HFFc6 (cell line): ENCODE measurements at places on chromosomes 12 and 14.

- no peak for DNase-seq
Measured at GRCh38 chr12:115870510-115870909, 407.0 kb downstream of the MED13L start.

- peak; percentile 58 for DNase-seq
Measured at GRCh38 chr14:64465831-64466554, 694 bp downstream of the AKAP5 start.

DNA sequence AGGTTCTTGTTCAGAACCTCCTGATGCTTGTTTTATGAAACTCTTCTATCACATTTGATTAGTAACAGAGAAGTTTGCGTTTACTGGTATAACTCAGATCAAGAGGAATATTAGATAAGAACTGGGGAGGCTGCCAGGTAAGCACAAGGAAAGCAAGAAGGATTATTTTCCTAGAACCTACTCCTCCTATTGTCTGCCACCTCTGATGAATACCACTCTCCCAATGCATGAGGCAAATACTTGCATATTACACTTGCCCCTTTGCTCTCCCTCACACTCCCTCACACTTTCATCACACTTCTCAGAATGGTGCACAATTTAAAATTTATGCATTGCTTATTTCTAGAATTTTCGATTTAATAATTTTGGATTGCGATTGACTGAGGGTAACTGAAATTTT lies 43.6 kb downstream of the LIN7A start:
- no peak for DNase-seq

DNA sequence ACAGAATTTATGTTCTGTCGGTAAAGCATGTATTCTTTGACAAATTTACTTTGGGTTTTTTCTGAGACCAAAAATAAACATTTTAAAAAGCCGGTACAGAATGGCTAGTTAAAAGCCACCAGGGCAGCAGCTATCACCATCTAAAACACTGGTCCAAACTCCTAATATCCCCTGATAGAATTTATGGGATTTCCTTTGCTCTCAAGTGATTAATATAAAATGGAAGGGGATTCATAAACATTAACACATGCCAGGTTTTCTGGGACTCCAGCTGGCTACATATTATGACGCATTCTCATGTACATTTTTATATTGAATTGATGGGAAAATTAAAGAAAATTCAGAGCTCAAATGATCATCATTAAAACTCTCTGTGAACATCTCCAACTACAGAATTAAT lies 640.8 kb downstream of the C12orf50 start:
- DNase-seq = no peak

- no peak for DNase-seq
Measured at GRCh38 chr14:98935921-98936320, 336.1 kb downstream of the BCL11B start.

DNA sequence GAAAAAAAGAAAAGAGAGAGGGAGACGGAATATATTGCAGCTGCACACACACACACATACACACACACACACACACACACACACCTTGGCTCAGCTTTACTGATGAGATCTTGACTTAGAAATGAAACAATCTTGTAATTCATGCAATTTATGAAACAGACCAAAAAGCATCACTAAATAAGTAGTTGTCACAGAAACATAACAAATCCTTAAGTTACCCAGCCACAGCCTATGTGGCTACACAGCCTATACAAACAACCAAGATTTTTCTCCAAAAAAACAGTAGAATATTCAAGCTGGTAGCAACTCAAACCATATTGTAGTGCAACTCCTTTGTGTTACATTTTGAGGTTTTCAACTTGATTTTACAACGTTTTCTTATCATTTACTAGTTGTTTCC lies 37.9 kb upstream of the GNG2 start:
- DNase-seq = peak; percentile 2

DNA sequence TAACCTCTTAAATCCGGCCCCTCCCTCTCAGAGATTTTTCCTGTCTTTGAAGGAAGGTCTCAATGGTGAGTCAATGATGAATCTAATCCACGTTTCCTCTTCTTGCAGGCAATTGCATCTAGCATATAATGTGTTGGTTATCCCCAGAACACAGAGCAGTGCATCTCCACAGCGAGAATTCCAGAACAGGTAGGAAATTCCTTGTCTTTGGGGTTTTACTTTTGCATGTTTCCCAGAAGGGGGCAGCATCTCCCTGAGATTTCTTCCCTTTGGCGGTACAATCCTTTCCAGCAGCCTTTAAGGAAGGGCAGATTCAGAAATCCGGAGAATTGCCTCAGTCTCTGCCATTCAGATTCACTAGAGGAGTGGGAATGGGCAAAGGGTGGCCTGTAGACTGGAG lies 128.0 kb downstream of the KCNA5 start:
- peak; percentile 69 for DNase-seq

DNA sequence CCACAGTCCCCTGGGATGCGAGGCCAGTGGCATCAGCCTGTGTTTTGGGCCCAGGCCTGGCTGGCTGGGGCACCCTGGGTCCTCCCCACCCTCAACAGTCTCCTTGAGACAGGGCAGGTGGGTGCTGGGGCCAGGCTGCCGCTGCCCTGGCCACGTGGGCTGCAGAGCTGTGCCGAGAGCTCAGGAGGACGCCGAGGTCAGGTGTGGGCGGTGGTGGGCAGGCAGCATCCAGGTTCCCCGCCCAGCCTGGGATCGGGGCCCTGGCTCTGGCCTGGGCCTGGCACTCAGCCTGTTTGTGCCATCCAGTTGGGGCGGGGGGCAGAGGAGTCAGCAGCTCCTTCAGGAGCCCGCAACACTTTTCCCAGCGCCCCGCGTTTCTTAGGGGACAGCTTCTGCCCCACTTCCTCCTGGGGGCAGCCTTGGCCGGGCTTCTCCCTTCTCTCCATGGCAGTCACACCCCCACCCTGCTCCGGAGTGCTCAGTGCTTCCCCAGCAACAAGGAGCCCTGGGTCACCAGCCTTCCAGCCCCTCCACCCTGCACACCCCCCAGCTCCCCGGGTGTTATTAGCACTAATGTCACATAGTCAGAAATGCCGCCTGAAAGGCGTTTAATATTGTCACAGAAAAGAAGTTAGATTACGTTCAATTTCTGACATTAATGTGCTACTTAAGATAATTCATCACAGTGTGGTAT lies 30.8 kb downstream of the KIF26A start:
- no peak for DNase-seq

GRCh38 chr14:69861025-69861569 lies 18.1 kb upstream of the SMOC1 start:
- DNase-seq = no peak

- no peak for DNase-seq
Measured at GRCh38 chr12:109760930-109761921, 47.6 kb downstream of the FAM222A start.

- peak; percentile 15 for DNase-seq
Measured at GRCh38 chr12:87931812-87932211, 97.4 kb downstream of the C12orf50 start.

- no peak for DNase-seq
Measured at GRCh38 chr12:55789171-55789570, 28.4 kb downstream of the SARNP start.

DNA sequence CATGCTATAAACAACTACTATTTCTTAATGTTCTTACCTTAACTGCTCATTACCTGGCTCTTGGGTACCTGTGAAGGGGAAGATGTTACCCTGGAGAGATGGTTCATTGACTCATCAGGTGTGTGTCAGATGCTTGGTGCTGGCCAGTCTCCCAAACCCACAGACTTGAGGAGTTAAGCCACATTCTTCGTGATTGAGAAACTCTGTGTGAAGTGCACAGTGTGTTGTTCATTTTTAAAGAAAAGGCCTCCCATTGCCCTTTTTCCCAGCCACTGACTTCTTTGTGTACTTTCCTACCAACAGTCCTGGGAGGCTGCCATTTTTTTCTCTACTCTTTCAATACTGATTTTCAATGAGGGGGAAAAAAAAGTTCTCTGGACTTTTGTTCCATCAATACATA lies 3.2 kb downstream of the MGST1 start:
- DNase-seq = peak; percentile 85

DNA sequence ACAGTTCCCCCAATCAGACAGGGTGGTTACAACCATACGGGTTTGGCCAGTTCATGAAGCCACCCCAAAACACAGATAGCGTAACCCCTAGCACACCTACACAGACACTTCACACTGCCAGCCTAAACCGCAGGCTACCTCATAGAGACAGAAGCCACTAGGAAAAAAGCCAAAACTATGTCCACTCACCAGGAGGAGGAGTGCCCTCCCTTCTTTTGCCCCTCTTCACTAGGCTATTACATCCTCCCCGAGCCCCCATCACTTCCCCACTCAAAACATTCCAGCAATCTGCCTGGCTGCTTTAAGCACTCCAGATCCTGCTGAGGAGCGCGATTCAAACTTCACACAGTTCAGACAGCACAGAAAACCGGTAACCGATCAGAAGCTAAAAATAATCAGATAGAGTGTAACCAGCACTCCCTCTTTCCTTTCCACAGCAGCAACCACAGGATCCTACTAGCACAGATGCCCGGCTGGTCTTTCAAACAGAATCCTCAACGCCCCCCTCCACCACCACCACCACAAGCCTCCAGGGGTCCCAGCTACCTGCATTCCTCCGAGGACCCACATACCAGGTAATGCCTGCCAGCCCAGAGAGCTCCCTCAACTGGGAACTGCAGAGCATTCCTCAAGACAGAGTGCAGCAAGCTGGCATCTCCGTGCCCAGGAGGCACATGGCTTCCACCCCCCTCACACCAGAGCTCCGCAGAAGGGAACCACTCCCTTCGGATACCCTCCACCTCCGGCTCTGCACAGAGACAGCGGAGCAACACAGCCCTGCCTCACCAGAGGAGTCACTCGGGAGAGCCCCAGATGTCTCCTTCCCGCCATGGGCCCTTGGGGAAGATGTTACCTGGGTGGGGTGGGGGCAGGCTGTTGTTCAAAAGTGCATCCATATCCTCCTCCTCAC lies 1.5 kb downstream of the CHD4 start:
- peak; percentile 24 for DNase-seq

- DNase-seq = no peak
Measured at GRCh38 chr14:101193845-101194372, 290.4 kb upstream of the RTL1 start.

- no peak for DNase-seq
Measured at GRCh38 chr14:105857220-105857825, 330.9 kb downstream of the TMEM121 start.

- no peak for DNase-seq
Measured at GRCh38 chr12:85310025-85310424, 30.0 kb downstream of the ALX1 start.

DNA sequence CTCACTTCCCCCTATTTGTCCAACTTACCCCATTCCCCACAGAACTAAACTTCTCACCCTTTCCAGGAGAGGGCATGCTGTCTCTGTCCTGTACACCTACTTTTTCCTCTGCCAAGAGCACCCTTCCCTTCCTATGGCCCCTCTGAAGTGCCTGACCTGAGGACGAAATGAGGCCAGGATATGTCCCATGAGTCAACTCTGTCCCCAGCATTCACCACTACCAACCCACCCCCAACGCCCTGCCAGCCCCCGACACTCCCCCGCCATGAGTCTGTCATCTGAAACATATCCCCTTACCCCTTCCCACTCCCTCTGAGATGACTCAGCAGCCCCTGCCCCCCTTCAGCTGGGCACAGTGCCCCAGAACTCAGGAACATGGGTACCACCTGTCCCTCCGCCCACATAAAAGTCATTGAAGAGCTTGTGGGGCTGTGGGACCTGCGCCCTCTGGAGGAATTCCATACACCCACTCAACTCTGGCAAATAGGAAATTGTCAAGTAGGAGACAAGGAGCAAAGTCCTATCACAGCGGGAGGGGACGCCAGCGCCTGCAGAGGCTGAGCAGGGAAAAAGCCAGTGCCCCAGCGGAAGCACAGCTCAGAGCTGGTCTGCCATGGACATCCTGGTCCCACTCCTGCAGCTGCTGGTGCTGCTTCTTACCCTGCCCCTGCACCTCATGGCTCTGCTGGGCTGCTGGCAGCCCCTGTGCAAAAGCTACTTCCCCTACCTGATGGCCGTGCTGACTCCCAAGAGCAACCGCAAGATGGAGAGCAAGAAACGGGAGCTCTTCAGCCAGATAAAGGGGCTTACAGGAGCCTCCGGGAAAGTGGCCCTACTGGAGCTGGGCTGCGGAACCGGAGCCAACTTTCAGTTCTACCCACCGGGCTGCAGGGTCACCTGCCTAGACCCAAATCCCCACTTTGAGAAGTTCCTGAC lies 26.3 kb downstream of the ITGA7 start:
- DNase-seq = peak; percentile 59

DNA sequence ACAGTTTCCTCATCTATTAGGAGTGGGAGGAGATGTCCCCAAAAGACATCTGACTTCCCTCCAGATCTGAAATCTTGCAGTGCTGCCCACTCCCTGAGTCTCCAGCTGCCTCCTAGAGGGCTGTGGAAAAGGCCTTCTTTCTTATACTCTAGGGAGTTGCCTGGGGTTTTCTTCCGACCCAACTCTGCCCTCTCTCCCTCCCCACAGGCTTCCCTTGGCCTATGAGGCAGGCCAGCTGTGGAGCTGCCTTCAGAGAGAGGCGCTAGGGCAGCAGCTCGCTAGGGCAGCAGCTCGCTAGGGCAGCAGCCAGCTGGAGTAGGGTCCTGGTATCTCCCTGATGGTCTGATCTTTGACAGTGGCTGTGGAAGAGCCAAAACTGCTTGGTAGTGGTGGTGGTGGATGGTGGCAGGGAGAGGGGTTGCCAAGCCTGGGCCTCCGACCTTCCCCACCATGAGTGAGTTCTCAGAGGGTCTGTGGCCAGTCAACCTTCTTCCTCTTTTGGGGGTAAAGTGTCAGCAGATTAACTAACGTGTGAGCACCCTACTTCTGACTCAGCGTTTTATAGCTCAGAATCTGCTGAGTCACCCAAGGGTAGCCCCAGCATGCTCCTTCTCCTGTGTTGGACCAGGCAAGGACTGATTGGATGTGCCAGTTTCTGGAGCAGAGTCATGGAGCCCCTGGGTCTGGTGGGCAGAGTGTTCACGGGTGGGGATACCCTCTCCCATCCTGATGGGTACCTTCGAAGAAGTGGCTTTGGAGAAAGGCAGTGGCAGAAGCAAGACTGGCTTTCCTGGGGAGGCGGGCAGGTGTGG lies 2.3 kb downstream of the SLC48A1 start:
- DNase-seq = peak; percentile 64

DNA sequence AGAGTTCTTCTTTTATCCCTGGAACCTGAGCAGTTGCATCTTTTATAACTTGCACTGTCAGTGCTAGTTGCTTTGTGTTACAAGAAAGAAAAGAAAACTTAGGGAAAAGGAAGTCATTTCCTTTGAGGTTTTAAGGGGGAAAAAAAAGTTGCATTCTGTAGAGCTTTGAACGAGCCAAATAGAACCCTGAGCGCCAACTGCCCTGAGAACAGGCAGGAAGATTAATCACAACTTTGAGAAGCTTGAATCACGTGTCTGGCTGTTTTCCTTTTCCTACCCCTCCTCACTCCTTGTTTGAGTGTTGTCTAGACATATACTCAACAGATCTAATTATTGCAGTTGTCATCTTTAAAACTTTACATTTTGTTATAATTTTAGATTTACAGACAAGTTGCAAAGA lies 12.5 kb downstream of the PCNX1 start:
- DNase-seq = no peak

DNA sequence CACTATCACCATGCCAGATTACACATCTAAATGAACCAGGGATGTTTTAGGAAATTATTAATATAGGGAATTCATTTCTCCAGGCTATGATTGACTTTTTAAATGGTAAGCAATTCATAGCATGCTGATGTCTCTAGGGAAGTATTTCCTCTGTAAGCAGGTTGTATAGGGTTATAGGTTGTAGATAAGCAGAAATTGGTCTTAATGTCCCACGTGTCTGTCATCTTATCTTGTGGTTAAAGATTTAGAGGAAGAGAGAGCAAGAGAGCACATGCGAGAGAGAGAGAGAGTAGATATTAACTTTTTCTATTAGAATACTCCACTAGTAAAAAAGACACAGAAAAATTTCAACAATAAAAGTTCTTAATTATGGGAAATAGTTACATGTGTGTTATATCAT lies 32.6 kb downstream of the TRHDE start:
- DNase-seq = no peak
